ENCODE measurements at places on chromosomes 6 and 20. TPM values are rescaled to one million over a fixed set of nuclear protein-coding genes. Genes with fewer than 3 reads are reported as not detected.

DNA sequence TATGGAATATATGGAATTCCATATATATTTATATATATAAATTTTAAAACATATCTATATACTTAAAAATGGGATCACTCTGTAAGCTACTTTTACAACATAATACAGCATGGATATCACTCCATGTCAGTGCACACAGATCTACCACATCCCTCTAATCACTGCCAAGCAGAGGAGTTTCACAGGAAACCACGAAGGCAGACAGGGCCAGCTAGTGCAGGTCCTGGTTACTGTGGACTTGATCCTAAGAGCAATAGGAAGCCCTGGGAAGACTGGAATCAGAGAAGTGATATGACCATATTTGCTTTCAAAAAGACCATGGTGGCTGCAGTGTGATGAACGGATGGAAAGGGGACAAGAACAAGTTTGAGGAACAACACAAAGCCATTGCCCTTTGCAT lies 40.0 kb upstream of the NRN1 start:
- DNase-seq, result no peak

- no peak for DNase-seq
These were observed 106.4 kb upstream of the ASCC3 start for GRCh38 chr6:100987556-100987955.

DNA sequence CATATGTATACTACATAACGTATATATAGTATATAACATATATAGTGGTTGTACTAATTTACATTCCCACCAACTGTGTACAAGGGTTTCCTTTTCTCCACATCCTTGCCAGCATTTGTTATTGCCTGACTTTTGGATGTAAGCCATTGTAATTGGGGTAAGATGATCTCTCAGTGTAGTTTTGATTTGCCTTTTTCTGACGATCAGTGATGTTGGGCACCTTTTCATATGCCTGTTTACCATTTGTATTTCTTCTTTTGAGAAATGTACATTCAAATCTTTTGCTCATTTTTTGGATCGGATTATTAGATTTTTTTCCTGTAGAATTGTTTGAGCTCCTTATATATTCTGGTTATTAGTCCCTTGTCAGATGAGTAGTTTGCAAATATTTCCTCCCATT lies 11.4 kb downstream of the SYNJ2 start:
- no peak for DNase-seq

GRCh38 chr6:130935978-130936377 lies 108.8 kb downstream of the SMLR1 start:
- no peak for DNase-seq

DNA sequence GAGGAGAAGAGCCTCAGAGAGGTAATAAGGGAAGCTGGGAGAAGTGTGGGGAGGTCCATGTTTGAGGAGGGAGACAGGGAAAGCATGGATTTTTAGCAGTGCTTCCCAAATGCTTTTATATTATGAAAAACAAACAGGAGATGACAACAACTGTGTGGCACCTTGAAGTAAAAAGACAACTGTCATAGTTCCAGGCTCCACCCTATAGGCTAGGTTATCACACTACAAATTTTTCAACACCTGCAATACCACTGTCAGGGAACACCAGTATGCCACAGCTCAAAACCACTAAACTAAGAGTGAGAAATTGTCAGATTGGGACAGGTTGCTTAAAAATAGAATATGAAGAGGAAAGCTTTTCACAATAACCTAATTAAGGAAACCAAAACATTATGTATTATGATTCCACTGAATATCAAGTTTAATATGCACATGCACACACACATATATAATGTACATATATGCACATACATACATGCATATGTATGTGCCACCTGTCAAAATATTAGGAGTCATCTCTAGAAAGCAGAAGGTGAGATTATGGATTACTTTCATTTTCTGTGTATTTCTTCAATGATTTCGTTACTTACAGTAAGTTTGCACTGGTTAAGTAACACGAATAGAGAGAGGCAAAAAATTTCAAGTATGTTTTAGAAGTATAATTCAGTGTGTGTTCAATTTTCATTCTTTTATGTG lies 261.2 kb downstream of the PTPRK start:
- no peak for DNase-seq

DNA sequence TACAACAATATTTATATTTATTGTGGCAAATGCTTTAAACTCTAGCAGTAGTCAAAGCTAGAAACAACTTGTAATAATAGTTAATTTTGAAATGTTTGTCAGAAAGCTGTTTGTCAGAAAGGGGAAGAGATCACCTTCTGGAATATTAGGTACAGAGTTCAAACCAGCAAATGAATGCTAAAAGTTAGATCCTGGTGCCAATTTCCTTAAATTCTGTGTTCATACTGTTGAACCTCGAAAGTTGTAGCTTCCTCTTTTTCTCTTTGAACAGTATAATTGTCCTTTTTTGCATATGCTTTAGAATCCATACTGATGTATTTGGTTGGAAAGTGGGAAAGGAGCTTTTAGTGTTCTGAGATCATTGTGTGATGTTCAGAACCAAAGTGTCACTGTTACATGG lies 22.4 kb downstream of the ITCH start:
- no peak for DNase-seq

DNA sequence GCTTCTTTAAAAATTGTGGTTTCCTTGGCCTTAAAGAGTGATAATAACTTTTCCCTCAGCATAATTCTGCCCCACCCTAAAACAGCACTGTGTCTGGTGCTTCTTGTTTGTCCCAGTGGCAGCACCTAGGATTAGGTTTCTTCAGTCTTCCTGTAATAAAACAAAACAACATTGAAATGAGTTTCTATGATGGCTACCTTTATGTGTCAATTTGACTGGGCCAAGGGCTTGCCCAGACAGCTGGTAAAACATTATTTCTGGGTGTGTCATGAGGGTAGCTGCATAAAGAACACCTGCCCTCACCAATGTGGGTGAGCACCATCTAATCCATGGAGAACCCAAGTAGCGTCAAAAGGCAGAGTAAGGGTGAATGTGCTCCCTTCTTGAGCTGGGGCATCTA lies 117.8 kb downstream of the QRSL1 start:
- DNase-seq, result no peak

GRCh38 chr6:13813621-13814175 lies 659 bp downstream of the MCUR1 start:
- DNase-seq, result peak; percentile 57

DNA sequence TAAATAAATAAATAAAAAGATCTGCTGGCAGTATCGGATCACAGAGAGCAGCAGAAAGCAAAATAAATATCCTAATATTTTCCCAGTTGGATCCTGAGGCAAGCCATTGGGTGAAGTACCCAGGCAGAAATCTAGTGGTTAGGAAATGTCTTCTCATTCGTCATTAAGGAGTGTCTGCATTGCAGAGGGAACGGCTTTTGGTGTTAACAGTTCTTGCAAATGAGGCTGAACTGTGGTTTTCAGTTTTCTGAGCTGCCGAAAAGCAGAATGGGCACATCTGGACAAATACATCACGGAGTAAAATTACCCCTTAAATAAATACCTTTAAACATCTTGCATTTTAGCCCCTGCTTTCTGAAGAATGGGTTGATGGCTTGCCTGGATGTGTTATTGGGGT lies 82.3 kb upstream of the MPC1 start:
- no peak for DNase-seq

GRCh38 chr6:135941275-135942025 lies 89.9 kb downstream of the PDE7B start:
- no peak for DNase-seq

DNA sequence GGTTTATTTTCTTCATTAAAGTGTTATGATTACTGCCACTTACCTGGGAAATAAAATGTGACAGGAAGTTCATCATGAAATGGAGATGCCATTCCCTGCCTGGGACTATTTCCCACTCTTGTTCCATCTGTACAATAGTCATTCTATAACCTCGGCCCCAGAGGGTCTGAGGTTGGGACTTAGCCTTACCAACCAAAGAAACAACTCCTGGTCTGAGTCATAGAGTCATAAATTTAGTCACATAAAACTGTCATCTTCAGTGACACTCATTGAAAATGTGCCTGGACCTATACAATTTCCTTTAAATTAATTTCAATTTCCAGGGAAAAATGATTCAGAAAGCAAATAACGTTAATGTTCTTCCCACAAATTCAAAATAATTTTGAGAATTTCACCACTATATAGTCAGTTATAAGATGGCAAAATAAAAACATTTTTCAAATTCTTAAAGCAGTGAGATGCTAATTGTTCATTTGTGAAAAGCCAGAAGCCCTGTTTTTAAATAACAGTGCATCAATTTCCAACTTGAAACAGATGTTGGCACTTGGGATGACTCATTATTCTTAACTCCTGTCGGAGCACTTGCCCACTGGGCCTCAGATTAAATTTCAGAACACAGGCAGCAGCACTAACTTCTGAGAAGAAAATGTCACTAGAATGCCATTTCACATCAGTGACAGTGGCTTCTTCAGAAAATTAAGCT lies 201.2 kb upstream of the SMLR1 start:
- DNase-seq, result no peak

DNA sequence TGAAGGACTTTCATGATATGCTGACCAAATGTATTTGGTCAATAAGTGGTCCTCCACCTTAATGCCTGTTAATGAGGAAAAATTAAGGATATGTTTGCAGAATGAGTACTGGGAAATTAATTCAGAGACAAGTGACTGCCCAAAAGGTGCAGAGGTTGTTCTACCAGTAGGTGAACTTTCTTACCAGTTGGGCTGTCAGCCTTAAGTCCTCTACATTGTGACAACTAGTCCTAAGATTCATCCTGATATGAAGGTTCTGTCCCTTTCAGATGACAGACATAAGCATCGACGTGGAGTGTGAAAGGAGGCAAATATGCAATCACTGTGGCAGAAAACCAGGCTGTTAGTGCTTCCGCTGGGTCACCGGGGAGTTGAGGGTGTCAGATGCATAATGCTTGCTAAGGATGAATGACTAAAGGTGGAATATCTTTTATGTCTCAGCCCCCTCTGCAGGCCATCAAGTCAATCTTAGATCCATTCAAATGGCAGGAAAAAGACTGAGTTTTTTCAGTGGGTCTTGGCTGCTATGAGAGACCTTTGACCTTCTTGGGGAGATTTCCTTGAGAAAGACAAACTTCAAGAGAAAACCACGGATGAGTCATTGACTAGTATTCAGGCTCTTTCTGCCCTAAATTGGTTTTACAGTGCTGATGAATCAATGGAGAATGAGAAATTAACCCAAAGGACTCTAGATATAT lies 226.0 kb downstream of the TPBG start:
- no peak for DNase-seq

DNA sequence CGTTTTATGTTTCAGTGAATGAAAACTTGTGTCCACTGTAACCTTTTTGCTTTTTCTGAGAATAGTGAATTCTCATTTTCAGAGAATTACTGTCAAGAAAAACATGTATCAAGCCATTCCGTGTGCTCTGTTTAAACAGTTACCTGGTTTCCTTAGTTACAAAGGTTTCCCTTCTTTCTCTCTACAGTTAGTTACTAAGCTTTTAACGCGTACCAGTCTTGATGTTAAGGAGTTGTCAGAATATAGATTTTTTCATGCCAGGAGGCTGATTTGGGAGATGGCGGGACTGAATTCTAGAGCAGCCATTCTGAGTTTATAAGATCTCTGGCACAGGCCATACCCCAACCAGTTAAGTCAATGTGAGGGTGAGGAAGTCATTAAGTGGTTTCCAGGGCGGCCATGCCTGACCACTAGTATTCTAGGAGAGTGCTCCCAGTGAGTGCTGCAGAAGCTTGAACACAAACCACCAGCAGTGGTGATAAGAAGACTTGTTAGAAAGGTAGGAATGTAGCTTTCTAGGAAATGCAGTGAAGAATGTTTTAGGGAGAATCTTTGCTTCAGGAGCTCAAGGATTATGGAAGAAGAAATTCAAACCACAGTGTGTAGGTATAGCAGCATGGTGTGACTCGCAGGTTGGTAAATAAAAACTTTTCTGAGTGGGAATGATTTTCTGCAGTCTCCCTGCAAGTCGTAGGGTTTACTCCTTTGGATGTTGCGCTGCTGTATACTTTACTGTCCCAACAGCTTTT lies 112.9 kb downstream of the JARID2 start:
- no peak for DNase-seq

- no peak for DNase-seq
These were observed 138.9 kb downstream of the CDK19 start for GRCh38 chr6:110676396-110676795.

- DNase-seq, result no peak
These were observed 66.9 kb downstream of the RSPH3 start for GRCh38 chr6:158933079-158933595.

DNA sequence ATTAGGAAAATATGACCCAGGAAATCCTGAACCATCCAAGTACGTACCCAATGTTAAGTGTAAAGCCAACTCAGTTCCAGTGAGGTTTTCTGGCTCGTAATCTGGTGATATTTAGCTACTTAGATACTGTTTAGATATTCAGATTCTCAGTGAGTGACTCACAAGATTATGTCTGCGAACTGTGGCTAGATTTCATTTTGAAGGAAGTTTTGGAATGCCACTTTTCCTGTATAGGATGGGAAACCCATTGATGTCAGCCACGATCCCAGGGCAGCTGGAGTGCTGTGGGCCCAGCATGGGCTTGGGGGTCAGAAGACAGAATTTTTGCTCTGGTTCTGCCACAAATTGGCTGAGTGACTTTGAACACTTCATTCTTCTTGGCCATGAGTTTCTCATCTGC lies 76.3 kb downstream of the TMEM170B start:
- no peak for DNase-seq

DNA sequence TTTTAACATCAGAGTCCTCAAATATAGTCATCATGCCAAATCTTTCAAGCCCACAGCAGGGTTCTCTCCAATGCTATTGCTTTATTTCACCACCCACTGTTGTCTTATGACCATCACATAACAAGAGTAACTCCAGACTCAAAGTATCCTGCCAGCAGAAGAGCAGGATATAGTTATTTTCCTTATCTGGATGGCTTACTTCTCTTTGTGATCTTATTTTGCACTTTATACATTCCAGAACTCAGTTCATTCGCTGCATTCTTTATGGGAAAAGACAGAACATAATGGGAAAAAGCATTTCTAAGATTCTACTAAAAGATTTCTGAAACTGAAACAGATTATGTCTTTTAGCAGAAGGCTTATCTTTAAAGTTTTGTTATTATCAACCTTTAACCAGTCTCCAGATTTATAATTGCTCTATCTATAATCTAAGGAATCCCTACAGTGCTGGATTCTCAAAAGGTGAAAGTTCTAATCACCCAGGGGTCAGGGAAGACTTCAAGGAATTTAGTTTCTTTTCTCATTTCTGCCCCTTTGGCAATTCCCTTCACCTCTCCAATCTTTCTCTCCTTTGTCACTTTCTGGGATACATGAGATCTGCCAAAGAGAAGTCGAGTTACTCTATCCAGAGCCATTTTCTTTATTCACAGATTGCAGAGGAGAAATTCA lies 190.4 kb downstream of the TPBG start:
- DNase-seq, result no peak

The NT5E gene
- 1.7 TPM for polyA plus RNA-seq

The SMPDL3A gene
- polyA plus RNA-seq, result 4.6 TPM

The PTPRT gene
- 0.04 TPM for polyA plus RNA-seq

The MROH8 gene
- 1.8 TPM for polyA plus RNA-seq

The WFDC2 gene
- polyA plus RNA-seq, result 0.66 TPM
